ENCODE measurements at places on chromosomes 6 and 20. TPM values are rescaled to one million over a fixed set of nuclear protein-coding genes. Genes with fewer than 3 reads are reported as not detected.

Gene PGM3
- 29.0 TPM for total RNA-seq

Gene IL20RA
- 0.02 TPM for total RNA-seq

Gene TTBK1
- total RNA-seq, result 0.09 TPM

Gene TINAG
- not detected for total RNA-seq

Gene DPPA5
- not detected for total RNA-seq

Gene SLC12A5
- total RNA-seq, result 17.7 TPM

Gene ERVFRD-1
- not detected for total RNA-seq

Gene SPEF1
- total RNA-seq, result 2.3 TPM

Gene TMC2
- not detected for total RNA-seq

Gene C2
- total RNA-seq, result 0.31 TPM

Gene RWDD2A
- total RNA-seq, result 1.8 TPM

Gene DEFB121
- not detected for total RNA-seq

Gene LPA
- total RNA-seq, result 0.02 TPM

Gene FILIP1
- total RNA-seq, result 0.28 TPM

Gene CRNKL1
- total RNA-seq, result 25.5 TPM

Gene OCSTAMP
- total RNA-seq, result not detected

Gene GSTA4
- 9.3 TPM for total RNA-seq

Gene ADGB
- total RNA-seq, result not detected

Gene RSPH9
- total RNA-seq, result 0.17 TPM

Gene FAM83B
- total RNA-seq, result 0.13 TPM

Gene CARMIL1
- total RNA-seq, result 9.8 TPM

Gene ENPP5
- total RNA-seq, result not detected

Gene CCDC28A
- 12.8 TPM for total RNA-seq

Gene KCNB1
- 0.29 TPM for total RNA-seq

Gene MROH8
- 1.1 TPM for total RNA-seq

Gene RNF182
- 3.8 TPM for total RNA-seq

Gene ACTL10
- total RNA-seq, result 0.05 TPM

Gene DYNLT2
- total RNA-seq, result 0.63 TPM

Gene TDRD6
- not detected for total RNA-seq

Gene SLC44A4
- 0.15 TPM for total RNA-seq

Gene PSORS1C1
- total RNA-seq, result 5.7 TPM

Gene ISM1
- total RNA-seq, result 0.44 TPM

Gene GNMT
- 0.09 TPM for total RNA-seq

Gene ZC3H12D
- 0.07 TPM for total RNA-seq

Gene TCF21
- total RNA-seq, result 0.02 TPM

Gene BCLAF1
- 78.3 TPM for total RNA-seq

Gene COL20A1
- 0.67 TPM for total RNA-seq

Gene ARHGAP18
- 4.2 TPM for total RNA-seq

Gene FAM209B
- 0.42 TPM for total RNA-seq

Gene B3GAT2
- total RNA-seq, result 0.04 TPM

Gene BPIFB1
- total RNA-seq, result 0.12 TPM

Gene XKR7
- 0.02 TPM for total RNA-seq

Gene NQO2
- total RNA-seq, result 69.7 TPM

Gene BCAS1
- 0.75 TPM for total RNA-seq

Gene CST5
- total RNA-seq, result not detected

Gene MYLK2
- 0.88 TPM for total RNA-seq

Gene ECT2L
- not detected for total RNA-seq
